Kidney epithelial cell (primary cell): ENCODE measurements at places on chromosomes 3 and 15. TPM values are rescaled to one million over a fixed set of nuclear protein-coding genes. Genes with fewer than 3 reads are reported as not detected.

The MAP6D1 gene
- total RNA-seq = 3.3 and 3.4 TPM in 2 replicates

The SLC22A14 gene
- 0.58 TPM in 1 of 2 replicates, not detected in the other for total RNA-seq

The REC114 gene
- not detected in 2 replicates for total RNA-seq

The OIP5 gene
- total RNA-seq = 2.7 and 4.4 TPM in 2 replicates

DNA sequence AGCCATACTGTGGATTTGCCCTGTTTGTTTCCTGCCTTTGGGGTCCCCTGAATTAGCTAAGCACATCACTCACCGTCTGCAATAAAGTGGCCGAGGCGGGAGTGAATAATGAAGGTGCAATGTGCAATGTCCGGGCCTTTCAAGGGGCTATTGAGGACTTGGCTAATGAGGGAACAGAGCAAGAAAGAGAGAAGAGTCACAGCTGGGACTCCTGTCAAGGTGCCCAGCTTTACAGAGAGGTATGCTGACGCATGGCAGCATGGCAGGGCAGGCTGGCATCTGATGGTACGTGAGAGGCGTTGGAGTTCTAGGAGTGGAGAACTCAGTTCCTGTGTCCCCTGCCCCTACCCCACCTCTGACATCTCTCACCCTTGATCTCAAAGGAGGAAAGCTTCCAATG, 13.8 kb upstream of the ATP2B2 start:
- no peak for DNase-seq

- DNase-seq = no peak
Observed at GRCh38 chr15:86647810-86648440, 568.3 kb downstream of the AGBL1 start.

GRCh38 chr3:105844704-105845103, 24.1 kb downstream of the CBLB start:
- no peak for DNase-seq

GRCh38 chr3:177726807-177727206, 529.5 kb upstream of the TBL1XR1 start:
- no peak for DNase-seq

GRCh38 chr15:91968610-91969009, 115.1 kb downstream of the SLCO3A1 start:
- no peak for DNase-seq

DNA sequence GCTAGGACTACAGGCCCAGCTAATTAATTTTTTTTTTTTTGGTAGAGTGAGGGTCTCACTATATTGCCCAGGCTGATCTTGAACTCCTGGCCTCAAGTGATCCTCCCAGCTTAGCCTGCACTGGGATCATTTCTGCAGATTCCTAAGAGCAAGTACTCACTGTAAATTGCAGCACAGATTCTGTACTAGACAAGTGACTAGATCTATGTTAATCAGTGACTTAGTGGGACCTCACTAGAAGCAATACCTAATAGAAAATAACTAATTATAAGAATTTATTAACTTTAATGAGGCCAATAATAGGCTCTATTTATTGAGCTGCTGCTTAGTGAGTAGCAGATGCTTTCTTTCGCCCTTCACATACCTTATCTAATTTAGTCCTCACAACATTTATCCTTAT, 10.6 kb upstream of the UTS2B start:
- no peak for DNase-seq

- no peak for DNase-seq
Observed at GRCh38 chr15:40087991-40088928, 20.4 kb downstream of the BMF start.

DNA sequence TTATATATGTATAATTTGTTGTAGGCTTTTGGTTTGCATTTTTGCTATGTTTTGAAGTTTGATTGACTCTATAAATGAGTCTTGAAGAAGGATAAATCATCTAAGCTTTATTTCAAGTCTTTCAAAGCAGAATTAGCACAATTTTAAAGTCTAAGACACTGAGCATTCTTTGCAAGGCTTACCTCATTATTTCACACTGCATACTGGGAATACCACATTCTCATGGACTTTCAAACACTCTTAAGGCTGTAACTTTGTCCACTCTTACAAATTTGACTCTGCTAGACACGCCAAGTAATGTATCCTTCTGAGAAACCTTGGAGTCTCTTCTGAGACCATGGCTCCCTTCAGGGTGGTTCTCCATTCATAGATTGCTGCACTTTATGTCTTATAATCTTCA, 281.3 kb upstream of the COL8A1 start:
- no peak for DNase-seq

GRCh38 chr3:111071257-111072030, at the start of gene NECTIN3:
NECTIN3 (plus strand) TSS chr3:111071816; CDS start chr3:111072018, 202 bp downstream.
- DNase-seq = peak; percentile 82

GRCh38 chr15:46450810-46451182, 816.0 kb downstream of the SQOR start:
- DNase-seq = no peak

GRCh38 chr3:8990266-8991215, 27.3 kb upstream of the RAD18 start:
- no peak for DNase-seq

DNA sequence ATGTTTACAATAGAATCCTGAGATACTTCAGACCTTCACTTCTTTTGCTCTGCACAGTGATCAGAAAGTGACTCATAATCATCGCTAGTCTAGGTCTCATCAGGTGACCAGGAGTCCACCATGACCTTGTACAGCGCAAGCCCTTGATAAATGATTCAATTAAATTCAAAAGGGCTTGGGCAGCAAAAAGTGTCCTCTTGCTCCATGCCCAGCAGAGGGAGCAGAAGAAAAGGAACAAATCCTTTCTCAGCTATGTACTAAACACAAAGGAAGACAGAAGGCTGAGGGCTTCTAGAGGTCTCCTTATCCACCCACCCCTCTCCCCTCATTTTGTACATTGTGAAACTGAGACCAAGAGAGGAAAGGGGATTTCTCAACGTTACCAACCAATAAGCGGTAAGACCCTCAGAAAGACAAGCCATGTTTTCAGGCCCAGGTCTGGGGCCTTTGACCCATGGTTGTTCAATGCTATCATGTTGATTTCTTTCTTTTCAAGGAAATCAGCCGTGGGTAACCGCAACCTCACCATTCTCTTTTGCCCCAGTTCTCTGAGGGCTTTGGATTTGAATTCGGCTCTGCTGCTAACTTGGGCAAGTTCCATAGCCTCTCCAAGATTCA, 74.8 kb downstream of the AQP9 start:
- DNase-seq = no peak

DNA sequence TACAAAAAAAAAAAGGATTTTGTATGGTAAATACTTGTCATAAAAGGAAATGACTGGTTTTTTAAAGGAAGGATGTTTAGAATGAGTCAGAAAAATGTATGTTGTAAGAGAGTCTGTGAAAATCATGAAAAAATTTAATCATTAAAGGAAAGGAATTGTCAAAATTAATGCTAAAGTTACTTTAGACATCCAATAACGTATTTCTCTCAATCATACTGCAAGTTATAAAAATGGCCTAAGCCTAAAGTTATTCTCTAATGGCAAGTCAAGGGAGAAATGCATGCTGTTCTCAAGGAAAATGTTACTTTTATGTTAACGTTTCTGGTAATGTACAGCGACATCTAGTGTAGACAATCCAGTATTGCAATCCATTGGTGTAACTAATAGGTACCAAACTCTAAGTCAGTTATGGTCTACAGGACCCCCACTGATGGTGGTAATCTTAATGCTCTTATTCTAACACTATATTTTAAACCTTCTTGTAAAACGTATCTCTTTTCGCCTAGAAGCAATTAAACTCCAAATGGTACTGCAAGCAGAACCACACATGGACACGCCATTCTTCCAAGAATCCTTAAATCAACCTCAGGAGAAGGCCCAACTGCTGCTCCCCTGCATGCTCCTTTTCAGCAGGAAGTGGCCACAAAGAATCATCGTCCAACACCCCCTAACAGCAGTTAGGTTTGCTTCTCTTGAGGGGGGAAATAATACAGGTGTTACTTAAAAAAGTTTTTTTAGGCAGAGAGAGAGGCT, 35.2 kb downstream of the NCEH1 start:
- no peak for DNase-seq

DNA sequence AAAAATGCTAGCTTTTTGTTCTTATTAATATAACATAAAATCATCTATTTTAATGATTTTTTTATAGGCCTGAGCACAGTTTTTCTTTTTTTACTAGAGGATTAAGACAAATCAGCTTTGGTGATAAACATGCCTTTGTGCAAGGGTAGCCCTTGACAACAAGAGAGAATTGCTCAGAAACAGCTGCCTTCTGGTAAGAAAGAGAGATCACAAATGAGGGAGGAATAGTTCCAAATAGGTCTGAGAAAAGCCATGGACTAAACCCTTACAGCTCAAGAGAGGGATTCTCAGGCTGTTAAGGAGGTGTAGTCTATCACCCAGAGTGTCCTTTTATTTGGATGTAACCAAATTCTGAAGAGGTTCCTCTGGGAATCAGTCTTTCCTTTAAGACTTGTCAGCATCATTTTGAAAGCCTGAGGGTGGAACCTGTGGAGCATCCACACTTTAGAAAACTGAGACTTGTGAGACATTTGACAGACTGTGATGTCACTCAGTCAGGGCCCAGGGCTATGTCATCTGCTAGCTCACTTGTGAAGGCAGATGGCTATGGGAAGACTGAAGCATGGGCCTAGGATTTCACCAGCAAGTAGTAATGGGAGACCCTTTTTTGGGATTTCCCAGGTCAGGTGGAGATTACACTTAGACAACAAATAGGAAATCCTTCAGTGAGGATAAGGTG, 102.9 kb upstream of the KCNAB1 start:
- no peak for DNase-seq

DNA sequence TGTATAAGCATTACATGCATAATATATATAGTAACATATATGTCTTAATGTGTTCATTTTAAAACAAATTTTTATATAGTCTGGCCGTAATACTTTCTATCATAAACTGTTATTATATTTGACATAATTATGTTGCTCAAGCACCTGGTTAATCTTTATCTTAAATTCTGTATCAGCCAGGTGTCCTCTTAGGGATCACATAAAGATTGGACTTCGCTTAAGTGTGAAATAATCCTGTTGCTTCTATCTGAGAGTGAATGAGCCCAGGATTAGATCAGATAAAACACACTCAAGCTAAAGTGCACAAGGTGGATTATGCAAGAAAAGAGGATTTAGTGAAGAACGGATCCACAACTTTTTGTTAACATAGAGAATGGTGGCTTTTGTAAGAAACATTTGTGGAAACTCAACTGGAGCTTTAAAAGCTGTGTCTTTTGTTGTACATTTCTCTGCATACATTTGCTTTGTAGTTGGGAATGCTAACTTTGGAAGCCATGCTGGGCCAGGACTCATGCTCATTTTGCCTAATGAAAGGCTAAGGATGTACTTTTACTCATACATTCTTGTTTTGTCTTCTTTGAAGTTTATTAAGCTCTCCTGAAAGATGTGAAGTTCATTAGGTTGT, 437.8 kb downstream of the ZIC1 start:
- DNase-seq = no peak
